ENCODE measurements at places on chromosomes 5 and 9.

DNA sequence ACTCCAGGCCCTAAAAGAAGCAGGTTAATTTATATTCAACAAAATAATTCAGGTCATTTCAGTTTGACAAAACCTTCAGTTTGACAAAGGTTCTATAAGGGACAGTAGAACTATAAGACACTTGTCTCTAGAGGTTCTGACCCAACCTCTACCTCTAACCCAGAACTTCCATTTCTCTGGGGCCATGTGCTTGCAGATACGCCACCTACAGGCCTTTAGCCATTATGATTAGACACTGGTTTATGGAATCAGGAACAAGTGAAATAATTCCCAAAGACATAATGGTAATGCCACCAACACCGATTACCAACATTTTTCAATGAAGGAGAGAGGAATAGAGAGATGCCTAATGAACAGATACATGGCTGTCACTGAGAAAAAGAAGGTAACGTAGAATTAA is 733.9 kb downstream of the PRELID2 start:
- no peak for DNase-seq

GRCh38 chr9:15529566-15530324 is 19.0 kb upstream of the PSIP1 start:
- DNase-seq, result no peak

- no peak for DNase-seq
Observed at GRCh38 chr9:137242269-137243203, 1.4 kb downstream of the TUBB4B start.

- no peak for DNase-seq
Observed at GRCh38 chr5:79241535-79241979, 5.6 kb downstream of the JMY start.

GRCh38 chr9:24616863-24617262 is 71.2 kb upstream of the IZUMO3 start:
- no peak for DNase-seq

- no peak for DNase-seq
Observed at GRCh38 chr9:135955934-135956801, 5.0 kb downstream of the UBAC1 start.

DNA sequence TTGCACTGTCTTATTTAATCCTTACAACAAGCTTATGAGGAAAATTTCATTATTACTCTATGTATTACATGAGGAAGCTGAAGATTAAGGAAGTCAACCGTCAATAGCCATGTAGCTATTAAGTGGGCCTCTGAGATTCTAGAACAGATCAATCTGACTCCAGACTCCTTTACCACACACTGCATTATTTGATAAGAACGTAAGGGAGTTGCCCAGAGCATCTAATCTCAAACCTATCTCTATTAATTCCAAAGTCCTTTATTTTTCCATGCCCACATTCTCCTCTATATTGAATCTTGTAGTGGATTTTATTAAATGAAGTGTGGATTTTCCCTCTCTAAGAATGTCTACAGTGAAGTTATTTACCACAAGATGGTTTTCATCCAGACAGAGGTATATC is 118.2 kb upstream of the MTAP start:
- DNase-seq, result no peak

GRCh38 chr5:171494452-171495121 is 75.1 kb downstream of the FGF18 start:
- peak; percentile 85 for DNase-seq
